ENCODE measurements at places on chromosomes 2 and 18.

- DNase-seq = no peak
Measured at GRCh38 chr2:206982360-206982955, 43.1 kb downstream of the CPO start.

DNA sequence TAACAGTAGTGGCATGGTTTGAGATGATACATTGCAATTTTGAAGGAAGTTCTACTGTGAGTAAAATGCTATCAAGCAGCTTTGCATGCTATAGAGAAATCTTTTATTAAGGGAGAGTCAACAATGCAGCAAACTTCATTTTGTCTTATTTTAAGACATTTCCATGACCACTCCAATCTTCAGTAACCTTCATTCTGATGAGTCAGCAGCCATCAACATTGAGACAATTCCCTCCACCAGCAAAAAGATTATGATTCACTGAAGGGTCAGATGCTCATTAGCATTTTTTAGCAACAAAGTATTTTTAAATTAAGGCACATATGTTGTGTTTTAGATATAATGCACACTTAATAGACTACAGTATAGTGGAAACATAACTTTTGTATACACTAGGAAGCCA, 235.7 kb downstream of the DSC3 start:
- no peak for DNase-seq

DNA sequence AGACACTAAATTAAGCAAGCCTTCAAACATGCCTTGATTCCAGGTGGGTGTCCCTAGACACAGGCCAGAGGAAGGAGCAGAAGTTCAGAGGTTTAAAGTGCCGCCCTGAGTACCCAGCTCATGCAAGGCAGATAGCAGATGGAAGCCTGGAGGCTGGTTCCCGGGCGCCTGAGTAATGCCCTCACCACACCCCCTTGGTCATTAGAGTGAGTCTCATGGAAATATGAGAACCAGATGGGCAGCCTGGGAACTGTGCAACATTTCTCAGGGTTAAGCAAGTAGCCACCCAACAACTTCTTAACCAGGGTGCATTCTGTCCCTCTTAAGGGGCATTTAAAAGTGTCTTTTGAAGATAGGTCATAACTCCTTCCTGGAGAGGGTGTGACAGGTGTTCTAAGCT, 44.1 kb downstream of the TGFA start:
- no peak for DNase-seq

GRCh38 chr2:54559593-54560145, 103.5 kb downstream of the SPTBN1 start:
- no peak for DNase-seq

GRCh38 chr18:48540251-48541025, 1.6 kb downstream of the CTIF start:
- no peak for DNase-seq

DNA sequence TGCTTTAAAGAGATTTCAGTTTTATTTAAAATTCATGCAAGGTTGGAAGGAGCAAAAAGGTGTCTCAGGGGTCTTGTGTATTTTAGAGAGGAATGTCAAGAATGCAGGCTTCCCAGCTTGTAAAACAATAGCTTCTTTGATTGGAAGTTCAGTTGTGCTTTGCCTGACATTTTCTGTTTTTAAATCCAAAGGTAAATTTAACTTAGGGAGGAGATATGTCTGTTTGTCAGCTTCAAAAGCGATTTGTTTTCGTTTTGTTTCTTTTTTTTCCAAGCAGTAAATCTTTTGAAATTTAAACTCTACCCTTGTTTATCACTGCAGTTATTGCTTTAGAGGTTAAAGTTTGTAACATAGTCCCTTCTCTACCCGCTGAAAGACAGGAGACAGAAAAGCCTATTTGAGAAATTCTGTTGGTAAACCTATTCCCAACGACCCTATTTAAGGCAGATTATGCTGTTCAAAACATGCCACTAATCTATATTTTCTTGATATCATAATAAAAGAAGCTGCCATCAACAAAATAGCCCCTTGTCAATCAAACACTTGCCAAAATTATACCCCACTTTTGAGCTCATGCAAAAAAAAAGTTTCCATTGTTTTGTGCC, 639.6 kb downstream of the IRS1 start:
- no peak for DNase-seq

- DNase-seq = no peak
Measured at GRCh38 chr2:30772021-30772705, 35.1 kb downstream of the CAPN13 start.

- no peak for DNase-seq
Measured at GRCh38 chr18:48129621-48130082, 199.2 kb upstream of the SMAD2 start.
